Testis (tissue), 5 donors: ENCODE measurements at places on chromosomes 3 and 15. TPM values are rescaled to one million over a fixed set of nuclear protein-coding genes. Genes with fewer than 3 reads are reported as not detected.

The ESYT3 gene
- 1.2 TPM for polyA plus RNA-seq

The POPDC2 gene
- polyA plus RNA-seq: 8.0 TPM

The MPI gene
- 92.6 TPM for polyA plus RNA-seq

The HRG gene
- polyA plus RNA-seq: 0.16 TPM

The GOLGA6B gene
- polyA plus RNA-seq: 8.6 TPM

The CFAP44 gene
- polyA plus RNA-seq: 14.1 TPM

The MESP2 gene
- 1.3 TPM for polyA plus RNA-seq

The GAP43 gene
- polyA plus RNA-seq: 0.62 TPM

The UNC45A gene
- polyA plus RNA-seq: 59.6 TPM

The ISG20 gene
- polyA plus RNA-seq: 17.0 TPM

DNA sequence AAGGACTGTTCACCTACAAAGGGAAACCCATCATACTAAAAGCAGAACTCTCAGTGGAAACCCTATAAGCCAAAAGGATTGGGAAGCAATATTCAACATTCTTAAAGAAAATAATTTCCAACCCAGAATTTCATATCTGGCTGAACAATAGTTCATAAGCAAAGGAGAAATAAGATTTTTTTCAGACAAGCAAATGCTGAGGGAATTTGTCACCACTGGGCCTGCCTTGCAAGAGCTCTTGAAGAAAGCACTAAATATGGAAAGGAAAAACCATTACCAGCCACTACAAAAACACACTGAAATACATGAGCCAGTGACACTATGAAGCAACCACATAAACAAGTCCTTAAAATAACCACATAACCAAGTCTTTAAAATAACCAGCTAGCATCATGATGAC, 28.9 kb upstream of the DCBLD2 start:
- H3K4me3 ChIP-seq: no peak overlapping the region
- DNase-seq: no peak
- H3K36me3 ChIP-seq: no peaks in the 10 kb centered on the region

DNA sequence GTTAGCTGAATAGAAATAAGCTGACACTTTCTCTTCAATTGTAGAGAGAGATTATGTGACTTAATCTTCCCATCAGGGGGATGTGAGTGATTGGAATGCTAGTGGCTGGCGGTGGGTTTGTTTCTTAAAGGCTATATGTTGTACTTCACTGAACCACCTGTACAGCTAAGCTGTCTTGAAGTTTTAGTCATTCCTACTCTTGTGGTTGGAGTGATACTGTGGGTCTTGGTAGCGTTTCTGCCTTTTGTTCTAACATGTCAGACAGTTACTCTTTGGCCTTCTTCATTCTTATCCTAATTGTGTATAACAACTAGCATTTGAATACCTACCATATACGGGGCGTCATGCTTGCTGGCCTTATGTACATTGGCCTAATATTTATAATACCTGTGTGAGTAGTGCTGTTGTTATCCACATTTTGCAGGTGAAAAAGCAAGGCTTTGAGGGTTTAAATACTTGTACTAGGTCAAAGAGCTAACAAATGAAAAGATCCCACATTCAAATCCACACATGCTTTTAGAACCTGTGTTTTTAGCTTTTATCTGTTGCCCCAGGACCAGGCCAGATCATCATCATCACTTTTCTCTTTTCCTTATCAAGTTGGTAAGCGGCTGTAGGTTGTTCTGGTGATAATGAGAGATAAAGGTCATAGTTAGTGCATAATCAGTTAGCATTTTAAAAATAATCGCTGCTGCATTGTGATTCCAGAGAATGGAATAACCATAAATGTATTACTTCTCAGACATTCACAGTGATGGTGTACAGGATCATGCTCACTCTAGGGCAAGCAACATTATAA, 50.2 kb downstream of the AKAP13 start:
- H3K4me1 ChIP-seq: no peaks in the 10 kb centered on the region
- no peak overlapping the region for H3K4me3 ChIP-seq
- no peaks in the 10 kb centered on the region for H3K36me3 ChIP-seq
- no peak for DNase-seq

GRCh38 chr3:155553780-155554179, 191.1 kb downstream of the PLCH1 start:
- no peaks in the 10 kb centered on the region for H3K36me3 ChIP-seq
- H3K27ac ChIP-seq: no peak overlapping the region
- no peaks in the 10 kb centered on the region for H3K27me3 ChIP-seq
- H3K4me1 ChIP-seq: no peaks in the 10 kb centered on the region

- DNase-seq: no peak
- no peaks in the 10 kb centered on the region for H3K36me3 ChIP-seq
- H3K4me3 ChIP-seq: no peak overlapping the region
- H3K27ac ChIP-seq: no peak overlapping the region
- H3K27me3 ChIP-seq: no peaks in the 10 kb centered on the region
These were observed 17.0 kb downstream of the BCL2A1 start for GRCh38 chr15:79953951-79954444.

DNA sequence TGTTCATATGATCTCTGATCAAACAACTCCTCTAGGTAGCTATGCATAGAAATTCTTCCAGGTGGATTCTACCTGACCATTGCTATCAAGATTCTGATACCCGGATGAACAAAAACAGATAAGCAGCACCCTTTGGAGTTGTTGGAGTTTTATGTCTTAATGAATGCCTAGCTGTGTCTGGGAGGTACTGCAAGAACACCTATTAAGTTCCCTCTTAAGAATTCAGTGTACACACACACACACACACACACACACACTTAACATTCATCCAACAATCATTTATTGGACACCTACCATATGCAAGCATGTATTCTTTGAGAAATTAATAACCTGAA, 58.1 kb upstream of the FNDC3B start:
- no peak overlapping the region for H3K4me3 ChIP-seq
- no peaks in the 10 kb centered on the region for H3K4me1 ChIP-seq
- DNase-seq: no peak
- H3K27me3 ChIP-seq: no peaks in the 10 kb centered on the region
- H3K27ac ChIP-seq: no peak overlapping the region

- H3K27ac ChIP-seq: no peak overlapping the region
- no peak for DNase-seq
- H3K4me3 ChIP-seq: no peak overlapping the region
- H3K27me3 ChIP-seq: no peaks in the 10 kb centered on the region
- H3K36me3 ChIP-seq: no peaks in the 10 kb centered on the region
- H3K4me1 ChIP-seq: peaks cover 32% of the 10 kb centered on the region
These were observed 48.5 kb upstream of the ICE2 start for GRCh38 chr15:60527456-60527855.

DNA sequence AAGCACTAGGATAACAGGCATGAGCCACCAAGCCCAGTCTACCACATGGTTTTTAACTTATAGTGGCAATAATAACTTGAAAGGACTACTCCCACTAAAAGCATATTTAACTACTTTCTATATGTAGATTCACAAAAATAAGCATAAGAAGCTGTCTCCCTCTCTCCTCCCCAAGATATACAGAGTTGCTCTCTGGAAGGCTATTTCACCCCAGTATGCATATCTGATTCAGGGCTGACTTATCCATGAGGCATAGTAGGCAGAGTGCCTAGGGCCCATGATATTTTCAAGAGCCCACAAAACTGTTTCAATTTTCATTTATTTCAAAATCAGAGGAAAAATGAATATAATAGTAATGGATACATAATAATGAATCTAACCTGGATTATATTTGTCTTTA, 20.5 kb downstream of the ATP8B4 start:
- no peak for DNase-seq
- no peak overlapping the region for H3K27ac ChIP-seq
- no peak overlapping the region for H3K4me3 ChIP-seq
- no peaks in the 10 kb centered on the region for H3K36me3 ChIP-seq
- H3K4me1 ChIP-seq: no peaks in the 10 kb centered on the region
- no peaks in the 10 kb centered on the region for H3K27me3 ChIP-seq

DNA sequence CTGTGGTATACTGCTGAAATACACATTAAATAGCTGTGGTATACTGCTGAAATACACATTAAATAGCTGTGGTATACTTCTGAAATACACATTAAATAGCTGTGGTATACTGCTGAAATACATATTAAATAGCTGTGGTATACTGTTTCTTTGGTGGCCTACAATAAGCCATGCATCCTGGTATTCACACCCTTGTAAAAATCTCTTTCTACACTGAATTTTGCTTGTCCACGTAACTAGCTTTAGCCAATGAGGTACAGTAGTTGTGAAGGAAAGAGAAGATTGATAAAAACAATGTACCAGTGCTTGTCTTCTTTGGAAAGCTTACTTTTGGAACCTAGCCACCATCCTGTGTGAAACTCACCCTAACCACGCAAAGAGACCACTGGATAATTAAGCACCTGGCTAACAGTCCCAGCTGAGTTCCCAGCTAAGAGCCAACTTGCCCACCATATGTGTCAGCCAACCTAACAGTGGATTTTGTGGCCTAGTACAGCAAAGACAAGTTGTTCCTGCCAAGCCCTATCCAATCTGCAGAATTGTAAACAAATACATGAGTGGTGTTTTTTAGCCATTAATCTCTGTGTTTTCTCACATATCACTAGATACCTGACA, 103.4 kb upstream of the MELTF start:
- H3K27ac ChIP-seq: no peak overlapping the region
- H3K36me3 ChIP-seq: no peaks in the 10 kb centered on the region
- no peaks in the 10 kb centered on the region for H3K27me3 ChIP-seq
- no peak overlapping the region for H3K4me3 ChIP-seq

DNA sequence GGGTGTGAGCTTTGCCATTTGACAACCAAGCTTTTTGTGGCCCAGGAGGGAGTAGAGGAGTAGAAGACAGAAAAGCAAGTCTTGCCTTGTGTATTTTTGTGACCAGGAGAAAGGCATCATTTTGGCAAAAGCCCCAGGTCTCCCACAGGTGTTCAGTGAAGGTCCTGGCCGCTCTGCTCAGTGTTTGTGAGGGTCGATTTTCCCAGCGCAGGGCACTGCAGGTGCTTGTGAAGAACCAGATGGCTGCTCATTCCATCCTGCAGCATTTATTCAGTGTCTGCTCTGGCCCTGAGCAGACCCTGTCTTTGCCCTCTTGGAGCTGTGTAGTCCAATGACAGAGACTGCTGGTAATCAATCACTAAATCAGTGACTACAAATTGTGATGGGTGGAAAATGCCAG, 19.5 kb downstream of the TRAK1 start:
- DNase-seq: no peak
- H3K4me1 ChIP-seq: no peaks in the 10 kb centered on the region
- H3K27ac ChIP-seq: no peak overlapping the region
- no peaks in the 10 kb centered on the region for H3K27me3 ChIP-seq
- H3K4me3 ChIP-seq: no peak overlapping the region

GRCh38 chr15:68642491-68642845, 63.7 kb downstream of the CORO2B start:
- no peaks in the 10 kb centered on the region for H3K36me3 ChIP-seq
- no peak overlapping the region for H3K4me3 ChIP-seq
- H3K4me1 ChIP-seq: peaks cover 35% of the 10 kb centered on the region
- no peak for DNase-seq

GRCh38 chr3:61537366-61537765, 24.0 kb upstream of the PTPRG start:
- H3K4me1 ChIP-seq: no peaks in the 10 kb centered on the region
- H3K36me3 ChIP-seq: no peaks in the 10 kb centered on the region
- no peak overlapping the region for H3K4me3 ChIP-seq

- DNase-seq: no peak
- peaks cover 3% of the 10 kb centered on the region for H3K4me1 ChIP-seq
- H3K36me3 ChIP-seq: no peaks in the 10 kb centered on the region
- no peak overlapping the region for H3K27ac ChIP-seq
- H3K4me3 ChIP-seq: no peak overlapping the region
These were observed 311.4 kb downstream of the TBC1D5 start for GRCh38 chr3:17431004-17431403.

GRCh38 chr15:61700803-61701202, 359.4 kb downstream of the VPS13C start:
- H3K27ac ChIP-seq: no peak overlapping the region
- H3K4me1 ChIP-seq: no peaks in the 10 kb centered on the region
- H3K4me3 ChIP-seq: no peak overlapping the region
- H3K27me3 ChIP-seq: no peaks in the 10 kb centered on the region
- H3K36me3 ChIP-seq: no peaks in the 10 kb centered on the region

- peaks cover 14% of the 10 kb centered on the region for H3K4me1 ChIP-seq
- no peak overlapping the region for H3K27ac ChIP-seq
- no peak for DNase-seq
- H3K27me3 ChIP-seq: no peaks in the 10 kb centered on the region
These were observed 25.3 kb upstream of the MFSD1 start for GRCh38 chr3:158776531-158776930.

- no peak for DNase-seq
- no peaks in the 10 kb centered on the region for H3K4me1 ChIP-seq
- H3K27ac ChIP-seq: no peak overlapping the region
- H3K4me3 ChIP-seq: no peak overlapping the region
These were observed 51.2 kb downstream of the BCHE start for GRCh38 chr3:165786013-165786412.

DNA sequence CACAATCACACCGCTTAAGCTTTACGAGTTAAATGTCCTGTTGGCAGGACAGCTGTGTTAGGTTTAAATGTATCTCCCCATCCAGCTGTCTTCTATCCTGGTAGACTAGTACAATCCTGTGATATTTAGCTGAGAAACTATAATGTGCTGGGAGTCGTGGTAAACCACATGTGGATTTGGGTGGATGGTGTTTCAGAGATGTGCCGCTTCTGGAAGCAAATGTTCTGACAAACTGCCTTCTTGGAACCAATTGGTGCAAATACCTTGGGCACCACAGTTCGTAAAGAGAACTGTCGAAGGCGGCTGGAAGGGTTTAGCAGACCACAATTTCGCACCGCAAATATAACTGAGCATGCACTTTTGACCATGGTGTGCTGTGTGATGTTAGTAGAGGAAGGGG, 15.0 kb downstream of the SCG5 start:
- no peak for DNase-seq
- H3K36me3 ChIP-seq: no peaks in the 10 kb centered on the region
- no peak overlapping the region for H3K4me3 ChIP-seq
- no peaks in the 10 kb centered on the region for H3K27me3 ChIP-seq
- no peaks in the 10 kb centered on the region for H3K4me1 ChIP-seq

DNA sequence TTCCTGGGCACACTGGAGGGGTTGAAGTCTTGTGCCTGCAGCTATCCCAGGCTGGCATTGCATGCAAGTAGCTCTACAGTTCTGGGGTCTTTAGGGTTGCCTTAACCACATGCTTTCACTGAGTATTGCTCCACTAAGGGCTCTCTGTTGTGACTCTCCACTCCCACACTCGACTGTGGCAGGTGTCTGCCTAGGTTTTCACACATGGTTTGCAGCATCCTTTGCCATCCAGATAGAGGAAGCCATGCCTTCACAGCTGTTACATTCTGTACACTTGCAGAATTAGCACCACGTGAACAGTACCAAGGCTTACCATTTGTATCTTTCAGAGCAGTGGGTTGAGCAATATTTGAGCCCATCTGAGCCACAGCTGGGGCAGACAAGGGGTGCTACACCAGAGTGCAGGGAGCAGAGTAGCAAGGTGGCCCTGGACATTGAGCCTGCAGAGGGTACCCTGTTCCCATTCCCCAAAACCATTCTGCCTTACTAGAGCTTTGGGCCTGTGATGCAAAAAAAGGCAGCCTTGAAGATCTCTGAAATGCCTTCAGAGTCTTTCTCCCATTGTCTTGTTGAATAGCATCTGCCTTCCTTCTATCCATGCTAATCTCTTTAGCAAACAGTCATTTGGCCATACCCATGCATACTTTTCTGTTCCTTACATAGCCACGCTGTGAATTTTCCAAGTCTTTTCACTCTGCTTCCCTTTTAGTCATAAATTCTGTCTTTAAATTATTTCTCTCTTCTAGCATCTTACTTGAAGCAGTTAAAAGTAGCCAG, 95.2 kb upstream of the PLCL2 start:
- H3K27me3 ChIP-seq: no peaks in the 10 kb centered on the region
- no peak for DNase-seq
- H3K36me3 ChIP-seq: no peaks in the 10 kb centered on the region
- no peak overlapping the region for H3K4me3 ChIP-seq
- peaks cover 3% of the 10 kb centered on the region for H3K4me1 ChIP-seq

- H3K27me3 ChIP-seq: no peaks in the 10 kb centered on the region
- H3K27ac ChIP-seq: no peak overlapping the region
- no peak for DNase-seq
- H3K4me3 ChIP-seq: no peak overlapping the region
- no peaks in the 10 kb centered on the region for H3K36me3 ChIP-seq
These were observed 3.1 kb downstream of the CIAO2A start for GRCh38 chr15:64090527-64090926.
